Hematopoietic multipotent progenitor cell (in vitro differentiated cells): ENCODE measurements at places on chromosomes 3 and 15. TPM values are rescaled to one million over a fixed set of nuclear protein-coding genes. Genes with fewer than 3 reads are reported as not detected.

The PATL2 gene
- total RNA-seq = 5.7 TPM

The CELF6 gene
- 0.54 TPM for total RNA-seq

The CMTM7 gene
- total RNA-seq = 23.4 TPM

The HGD gene
- total RNA-seq = not detected

The SLC12A8 gene
- under 0.01 TPM for total RNA-seq

The PP2D1 gene
- total RNA-seq = not detected

The SLC24A5 gene
- not detected for total RNA-seq

The LDHAL6B gene
- not detected for total RNA-seq

The CKMT1A gene
- not detected for total RNA-seq

- no peak for DNase-seq
Measured at GRCh38 chr3:81985996-81986723, 224.7 kb upstream of the GBE1 start.

DNA sequence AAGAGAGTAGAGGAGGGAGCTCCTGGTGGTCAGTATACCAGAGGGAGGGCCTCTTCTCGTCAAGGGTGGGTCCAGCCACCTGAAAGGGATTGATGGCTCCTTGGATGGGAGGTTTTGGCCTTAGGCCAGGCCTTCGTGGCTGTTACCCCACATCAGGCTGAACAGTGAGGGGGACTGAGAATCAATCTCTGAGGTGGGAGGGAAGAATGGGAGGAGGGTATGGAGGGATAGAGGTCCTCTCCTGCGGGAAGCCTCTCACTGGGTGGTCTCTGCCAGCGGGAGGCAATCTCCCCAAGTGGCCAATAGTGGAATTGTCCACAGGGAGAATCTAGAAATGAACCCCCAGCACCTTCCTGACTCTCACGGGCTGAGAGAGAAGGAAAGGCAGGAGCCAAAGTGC lies 53.5 kb downstream of the BSN start:
- DNase-seq = no peak

DNA sequence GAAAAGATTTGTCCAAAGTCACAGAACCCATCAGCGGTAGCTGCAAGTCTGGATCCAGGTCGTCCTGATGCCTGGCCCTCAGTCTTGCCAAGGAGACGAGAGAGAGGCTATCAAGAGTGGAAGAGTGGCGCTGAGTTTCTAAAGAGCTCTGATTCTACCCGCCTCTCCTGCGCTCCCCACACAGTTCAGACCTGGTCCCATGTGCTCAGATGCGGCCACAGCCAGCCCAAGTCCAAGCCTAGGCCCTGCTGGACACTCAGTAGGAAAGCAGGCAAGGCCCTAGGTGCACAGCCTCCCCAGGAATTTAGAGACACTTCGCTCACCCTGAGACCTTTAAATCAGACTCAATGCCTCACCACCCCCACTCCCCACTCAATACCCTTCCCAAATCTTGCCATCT lies 32.4 kb downstream of the CCDC12 start:
- DNase-seq = no peak

DNA sequence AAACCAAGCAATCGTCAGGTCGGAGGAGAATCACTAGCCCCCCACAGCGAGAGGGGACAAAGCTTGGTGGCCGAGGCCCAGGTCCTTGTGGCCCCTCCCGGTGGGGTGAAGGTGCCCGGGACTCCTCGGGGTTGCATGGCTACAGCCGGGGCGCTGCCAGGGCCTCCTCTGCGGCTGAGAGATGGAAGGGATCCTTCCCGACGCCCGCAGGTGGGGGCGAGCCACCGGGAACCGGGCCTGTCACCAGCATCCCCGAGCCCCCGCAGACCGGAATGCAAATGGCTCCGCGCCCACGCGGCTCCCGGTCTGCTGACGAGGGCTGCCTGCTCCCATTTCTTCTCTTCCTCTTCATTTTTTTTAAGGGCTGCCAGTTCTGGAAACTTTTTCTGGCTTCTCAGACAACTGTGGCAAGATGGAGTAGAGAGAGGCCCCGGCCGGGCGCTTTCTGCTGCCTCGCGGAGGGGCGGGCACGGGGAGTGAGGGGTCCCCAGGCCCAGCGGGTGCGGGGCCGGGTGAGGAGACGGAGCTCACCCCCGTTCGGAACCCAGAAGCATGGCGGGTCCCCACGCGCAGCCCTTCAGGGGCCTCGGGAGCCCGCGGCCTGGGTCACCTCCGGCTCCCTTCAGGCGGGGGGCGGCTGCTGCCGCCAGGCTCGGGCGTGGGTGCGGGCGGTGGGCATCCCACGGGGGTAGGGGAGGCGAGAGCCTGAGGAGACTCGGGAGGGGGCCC lies 27.5 kb downstream of the MELTF start:
- DNase-seq = peak; percentile 22

- no peak for DNase-seq
Measured at GRCh38 chr15:22259881-22260421, 179.6 kb downstream of the OR4M2 start.

- DNase-seq = no peak
Measured at GRCh38 chr15:83396101-83396500, 51.0 kb upstream of the SH3GL3 start.

DNA sequence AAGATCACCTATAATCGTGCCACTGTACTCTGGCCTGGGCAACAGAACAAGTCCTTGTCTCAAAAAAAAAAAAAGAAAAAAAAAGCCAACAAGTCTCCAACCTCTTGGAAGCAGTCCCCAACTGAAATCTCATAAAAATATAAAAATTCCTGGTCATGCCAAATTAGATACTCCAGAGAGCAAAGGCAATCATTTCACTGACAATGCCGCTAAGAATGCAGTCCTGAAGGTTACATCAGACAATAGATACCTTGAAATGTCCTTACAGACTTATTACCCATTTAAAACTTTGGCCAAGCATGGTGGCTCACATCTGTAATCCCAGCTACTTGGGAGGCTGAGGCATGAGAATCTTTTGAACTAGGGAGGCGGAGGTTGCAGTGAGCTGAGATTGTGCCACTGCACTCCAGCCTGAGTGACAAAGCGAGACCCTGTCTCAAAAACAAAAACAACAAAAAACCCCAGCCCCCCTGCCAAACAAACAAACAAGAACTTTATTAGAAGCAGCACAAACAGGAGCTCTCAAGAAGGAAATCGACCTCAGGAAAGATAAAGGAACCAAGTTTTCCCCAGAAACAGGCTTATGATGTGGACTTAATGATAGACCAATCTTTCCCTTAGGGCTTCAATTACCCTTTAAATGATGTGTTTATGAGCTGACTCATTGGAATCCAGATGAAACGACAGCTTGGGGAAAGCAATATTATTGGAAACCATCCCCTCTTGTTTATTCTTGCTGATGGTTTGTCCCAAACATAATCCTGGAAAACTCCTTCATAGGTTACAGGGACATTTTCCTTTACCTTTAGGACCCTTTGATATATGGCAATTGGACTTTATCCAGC lies 53.1 kb upstream of the XCR1 start:
- DNase-seq = no peak

GRCh38 chr3:123914829-123915228 lies 30.7 kb upstream of the MYLK start:
- no peak for DNase-seq

- DNase-seq = peak; percentile 41
Measured at GRCh38 chr3:168714609-168715240, 619.0 kb upstream of the GOLIM4 start.

DNA sequence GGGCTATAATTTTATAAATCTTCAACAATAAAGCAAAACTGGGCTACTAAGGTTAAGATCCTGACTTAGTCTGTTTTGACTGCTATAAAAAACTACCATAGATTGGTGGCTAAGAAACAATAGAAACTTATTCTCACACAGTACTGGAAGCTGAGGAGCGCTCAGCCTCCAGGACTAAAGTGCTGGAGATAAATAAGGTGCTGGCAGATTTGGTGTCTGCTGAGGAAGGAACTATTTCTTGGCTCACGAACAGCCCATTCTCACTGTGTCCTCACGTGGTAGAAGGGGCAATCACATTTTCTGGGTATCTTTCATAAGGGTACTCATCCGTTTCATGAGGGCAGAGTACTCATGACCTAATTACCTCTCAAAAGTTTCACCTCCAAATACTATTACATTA lies 166.8 kb upstream of the CBLB start:
- DNase-seq = no peak

- DNase-seq = peak; percentile 45
Measured at GRCh38 chr15:52481915-52482314, 46.8 kb downstream of the MYO5A start.

- DNase-seq = no peak
Measured at GRCh38 chr3:85660451-85660850, 701.7 kb downstream of the CADM2 start.

GRCh38 chr3:61573441-61573840 lies 12.1 kb downstream of the PTPRG start:
- no peak for DNase-seq

DNA sequence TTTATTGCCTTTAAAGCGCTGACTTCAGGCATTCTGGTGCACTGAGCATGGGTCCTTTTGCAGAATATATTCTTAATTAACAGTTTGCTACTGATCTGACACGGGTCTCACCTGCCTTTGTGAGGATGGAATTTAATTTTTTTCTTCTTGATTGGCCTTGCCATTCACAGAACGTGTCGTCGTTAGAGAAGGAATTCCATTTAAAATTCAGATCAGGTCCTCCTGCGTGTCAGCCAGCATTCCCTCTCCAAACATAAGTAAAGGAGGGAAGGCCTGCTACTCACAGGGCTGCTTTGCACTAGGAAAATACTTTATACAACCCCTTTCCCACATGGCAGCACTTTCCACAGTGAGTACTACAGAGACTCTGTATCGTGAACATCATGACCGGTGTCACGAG lies 492.7 kb downstream of the NTRK3 start:
- no peak for DNase-seq

DNA sequence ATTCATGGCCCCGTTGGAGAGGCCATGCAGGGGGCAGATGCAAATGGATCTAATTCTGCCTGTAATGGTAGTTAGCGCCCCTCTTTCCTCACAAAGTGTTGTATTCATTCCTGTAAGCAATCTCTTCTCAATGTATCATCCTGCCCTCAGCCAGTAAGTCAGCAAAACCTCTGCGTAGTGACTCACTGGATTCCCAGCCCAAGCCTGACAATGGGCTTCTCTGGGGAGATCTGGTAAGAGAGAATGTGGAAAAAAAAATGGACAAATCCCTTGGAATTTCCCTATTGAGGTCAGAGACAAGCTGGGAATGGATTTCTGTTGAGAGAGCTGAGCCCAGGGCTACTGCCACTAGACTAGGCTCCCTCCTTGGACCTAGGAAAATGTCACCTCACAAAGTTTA lies 25.4 kb downstream of the ADPGK start:
- no peak for DNase-seq
